Liver (tissue), 10 donors: ENCODE measurements at places on chromosomes 5 and 9. TPM values are rescaled to one million over a fixed set of nuclear protein-coding genes. Genes with fewer than 3 reads are reported as not detected.

GRCh38 chr9:7360513-7360912 lies 439.1 kb downstream of the DMAC1 start:
- DNase-seq, result no peak
- no peak overlapping the region for H3K27ac ChIP-seq
- no peaks in the 10 kb centered on the region for H3K4me1 ChIP-seq
- H3K27me3 ChIP-seq, result no peaks in the 10 kb centered on the region
- H3K36me3 ChIP-seq, result no peaks in the 10 kb centered on the region

MCC gene
- 47.3 TPM for total RNA-seq

DNA sequence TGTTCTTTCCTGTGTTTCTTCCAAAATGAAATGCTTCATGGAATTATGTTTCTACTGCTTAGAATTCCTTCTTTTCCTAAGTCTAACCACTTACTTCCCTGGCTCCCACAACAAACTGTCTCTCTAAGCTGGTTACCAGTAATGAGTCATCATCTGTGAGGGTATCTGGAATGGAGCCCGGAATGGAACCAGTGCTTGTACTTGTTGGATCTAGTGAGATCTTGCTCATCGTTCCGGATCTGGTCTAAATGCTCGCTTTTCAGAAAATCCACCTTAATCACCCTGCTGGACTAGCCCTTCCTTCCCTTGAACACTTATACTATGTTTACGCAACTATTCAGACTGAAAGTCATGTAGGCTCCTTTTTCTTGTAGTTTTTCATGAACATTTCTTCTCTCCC lies 184.8 kb downstream of the PBX3 start:
- no peak overlapping the region for H3K27ac ChIP-seq
- peaks cover 3% of the 10 kb centered on the region for H3K36me3 ChIP-seq
- no peaks in the 10 kb centered on the region for H3K27me3 ChIP-seq
- H3K4me1 ChIP-seq, result no peaks in the 10 kb centered on the region

SHISAL2B gene
- total RNA-seq, result not detected

DNA sequence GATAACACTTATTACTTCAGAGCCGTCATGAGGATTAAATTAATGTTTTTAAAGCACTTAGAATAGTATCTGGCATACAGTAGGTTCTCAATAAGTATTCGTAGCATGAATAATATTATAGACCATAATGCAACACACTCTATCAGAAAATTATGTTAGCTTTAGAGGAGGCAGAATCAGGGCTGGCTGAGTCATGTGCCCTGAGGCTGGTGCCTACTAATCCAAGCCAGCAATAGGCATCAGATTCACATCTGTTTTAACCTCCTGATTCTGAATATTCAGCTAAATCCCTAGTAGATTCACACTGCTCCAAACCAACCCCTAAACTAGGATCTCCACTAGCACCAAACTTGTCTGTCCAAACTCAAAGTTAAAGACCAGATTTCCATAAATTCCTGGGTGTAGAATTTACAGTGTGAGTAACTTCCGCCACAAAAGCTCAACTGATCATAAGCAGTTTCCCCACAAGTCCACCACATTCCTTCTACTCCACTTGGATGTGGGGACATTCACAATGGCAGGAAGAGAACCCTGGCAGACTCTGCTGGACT lies 170.0 kb upstream of the DAPK1 start:
- DNase-seq, result no peak
- no peak overlapping the region for H3K4me3 ChIP-seq
- H3K27ac ChIP-seq, result no peak overlapping the region
- H3K4me1 ChIP-seq, result no peaks in the 10 kb centered on the region

PCA3 gene
- 0.33 TPM for total RNA-seq

DNA sequence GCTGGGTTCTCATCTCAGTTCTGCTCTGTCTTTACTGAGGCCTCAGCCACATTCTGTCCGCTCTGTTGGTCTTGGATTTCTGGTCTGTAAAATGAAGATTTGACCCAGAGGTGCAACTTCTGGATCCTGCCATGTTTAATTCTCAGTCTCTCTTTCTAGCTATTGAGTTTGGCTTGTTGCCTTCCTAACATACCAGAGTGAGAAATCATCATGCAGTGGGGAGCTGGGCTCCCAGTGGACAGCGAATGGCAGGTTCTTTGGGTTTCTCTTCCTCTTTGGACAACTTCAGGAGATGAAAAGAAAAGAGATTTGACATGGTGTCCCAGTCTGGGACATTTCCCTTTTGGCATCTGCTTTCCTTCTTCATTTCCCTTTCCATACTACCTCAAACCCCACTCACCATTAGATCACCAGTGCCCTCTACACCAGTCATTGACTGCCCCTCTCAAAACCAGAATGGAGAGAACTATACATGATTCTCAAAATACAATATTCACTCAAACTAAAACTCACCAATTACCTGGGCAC lies 334.7 kb downstream of the ACTL7B start:
- H3K27me3 ChIP-seq, result no peaks in the 10 kb centered on the region
- no peaks in the 10 kb centered on the region for H3K4me1 ChIP-seq

DNA sequence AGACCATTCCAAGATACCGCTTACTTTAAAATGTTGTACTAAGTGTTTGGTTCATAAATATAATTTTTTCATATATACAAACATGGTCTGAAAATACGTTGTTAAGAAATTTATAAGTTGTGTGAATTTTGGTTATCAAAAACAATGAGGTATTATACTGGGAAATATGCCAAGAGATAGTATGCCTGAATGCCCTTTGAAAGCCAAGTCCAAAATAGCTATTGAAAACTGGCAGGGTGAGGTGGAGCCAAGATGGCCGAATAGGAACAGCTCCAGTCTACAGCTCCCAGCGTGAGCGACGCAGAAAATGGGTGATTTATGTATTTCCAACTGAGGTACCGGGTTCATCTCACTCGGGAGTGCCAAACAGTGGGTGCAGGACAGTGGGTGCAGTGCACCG lies 533.5 kb downstream of the ZNF608 start:
- H3K27me3 ChIP-seq, result no peaks in the 10 kb centered on the region
- H3K27ac ChIP-seq, result no peak overlapping the region
- H3K4me1 ChIP-seq, result no peaks in the 10 kb centered on the region
- no peak for DNase-seq

CARD6 gene
- 3.2 TPM for total RNA-seq

GARIN3 gene
- total RNA-seq, result not detected

- peaks cover 4% of the 10 kb centered on the region for H3K27me3 ChIP-seq
- no peak overlapping the region for H3K27ac ChIP-seq
- H3K36me3 ChIP-seq, result no peaks in the 10 kb centered on the region
- no peak for DNase-seq
- H3K4me3 ChIP-seq, result no peak overlapping the region
Measured at GRCh38 chr5:44542470-44542869, 153.2 kb upstream of the FGF10 start.

IFNA7 gene
- total RNA-seq, result not detected

DNA sequence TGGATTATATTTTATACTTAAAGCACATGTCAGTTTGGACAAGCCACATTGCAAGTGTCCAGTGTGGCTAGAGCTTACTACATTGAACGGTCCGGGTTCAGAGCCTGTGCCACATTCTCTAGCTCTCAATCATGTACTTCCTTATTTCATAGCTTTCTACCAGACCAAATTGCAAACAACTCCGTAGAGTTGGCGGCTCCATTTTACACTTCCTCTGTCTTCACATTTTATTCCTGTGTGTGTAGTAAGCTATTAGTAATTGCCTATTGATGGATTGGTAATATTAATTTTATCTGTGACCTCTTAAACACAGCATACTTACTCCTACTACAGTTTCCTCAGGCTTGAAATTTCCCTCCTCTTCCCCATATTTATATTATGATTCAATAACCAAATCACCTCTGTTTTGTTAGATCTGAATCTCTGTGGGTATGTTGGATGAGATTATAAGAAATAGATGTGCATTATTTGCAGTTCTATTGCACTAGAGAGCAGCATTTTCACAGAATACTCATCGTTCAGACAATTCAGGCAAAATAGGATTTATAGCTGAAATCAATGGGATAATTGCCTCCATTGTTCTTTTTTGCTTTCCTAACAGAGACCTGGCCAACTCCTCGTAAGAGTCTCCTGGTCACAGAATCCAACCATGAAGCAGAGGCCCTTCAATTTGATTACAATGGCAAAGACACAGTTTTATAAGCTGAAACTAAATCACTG lies 29.0 kb upstream of the C9orf72 start:
- no peak overlapping the region for H3K27ac ChIP-seq
- H3K36me3 ChIP-seq, result no peaks in the 10 kb centered on the region
- no peaks in the 10 kb centered on the region for H3K4me1 ChIP-seq
- H3K27me3 ChIP-seq, result no peaks in the 10 kb centered on the region
- no peak overlapping the region for H3K4me3 ChIP-seq

DNA sequence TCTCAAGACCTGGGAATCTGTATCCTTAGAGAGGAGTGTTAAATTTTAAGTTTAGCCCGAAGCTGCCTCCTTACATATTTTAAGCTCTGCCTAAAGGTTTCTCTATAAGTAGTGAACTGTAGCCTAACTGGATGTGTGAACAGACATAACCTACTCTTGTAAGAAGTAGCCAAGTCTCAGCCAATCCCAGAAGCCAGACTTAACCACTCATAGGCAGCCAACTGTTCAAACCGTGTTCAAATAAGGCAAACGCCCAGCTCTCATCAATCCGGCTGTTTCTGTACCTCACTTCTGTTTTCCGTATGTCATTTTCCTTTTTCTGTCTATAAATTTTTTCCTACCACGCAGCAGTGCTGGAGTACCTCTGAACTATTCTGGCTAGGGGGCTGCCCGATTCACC lies 58.7 kb upstream of the HRH2 start:
- no peaks in the 10 kb centered on the region for H3K4me1 ChIP-seq
- H3K36me3 ChIP-seq, result no peaks in the 10 kb centered on the region
- no peak overlapping the region for H3K27ac ChIP-seq
- H3K27me3 ChIP-seq, result peaks cover 6% of the 10 kb centered on the region
- DNase-seq, result no peak
- H3K4me3 ChIP-seq, result no peak overlapping the region

POLR3G gene
- 1.2 TPM for total RNA-seq

CRHBP gene
- 77.4 TPM for total RNA-seq

DNA sequence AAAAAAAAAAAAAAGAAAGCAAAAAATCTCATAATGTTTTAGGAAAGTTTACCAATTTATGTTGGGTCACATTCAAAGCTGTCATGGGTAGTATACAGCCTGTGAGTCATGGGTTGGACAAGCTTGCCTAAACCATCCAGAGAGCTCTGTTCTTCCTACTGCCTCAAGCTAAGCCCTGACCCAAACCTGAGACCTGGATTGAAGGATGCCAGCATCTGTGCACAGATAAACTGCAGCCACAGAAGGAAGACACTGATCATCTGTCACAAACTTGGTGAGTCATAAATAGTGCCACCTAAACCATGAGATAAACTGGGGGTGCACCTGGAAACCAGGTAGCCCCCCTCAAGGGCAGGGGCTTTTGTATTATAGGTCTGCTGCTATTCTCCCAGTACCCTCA lies 31.0 kb downstream of the CSF2 start:
- no peak overlapping the region for H3K27ac ChIP-seq
- no peaks in the 10 kb centered on the region for H3K36me3 ChIP-seq

GRCh38 chr5:77285251-77285841 lies 74.9 kb downstream of the PDE8B start:
- H3K27ac ChIP-seq, result no peak overlapping the region
- peaks cover 12% of the 10 kb centered on the region for H3K4me1 ChIP-seq
- H3K36me3 ChIP-seq, result no peaks in the 10 kb centered on the region
- DNase-seq, result no peak
- no peak overlapping the region for H3K4me3 ChIP-seq
